ENCODE measurements at places on chromosomes 7 and 10.

DNA sequence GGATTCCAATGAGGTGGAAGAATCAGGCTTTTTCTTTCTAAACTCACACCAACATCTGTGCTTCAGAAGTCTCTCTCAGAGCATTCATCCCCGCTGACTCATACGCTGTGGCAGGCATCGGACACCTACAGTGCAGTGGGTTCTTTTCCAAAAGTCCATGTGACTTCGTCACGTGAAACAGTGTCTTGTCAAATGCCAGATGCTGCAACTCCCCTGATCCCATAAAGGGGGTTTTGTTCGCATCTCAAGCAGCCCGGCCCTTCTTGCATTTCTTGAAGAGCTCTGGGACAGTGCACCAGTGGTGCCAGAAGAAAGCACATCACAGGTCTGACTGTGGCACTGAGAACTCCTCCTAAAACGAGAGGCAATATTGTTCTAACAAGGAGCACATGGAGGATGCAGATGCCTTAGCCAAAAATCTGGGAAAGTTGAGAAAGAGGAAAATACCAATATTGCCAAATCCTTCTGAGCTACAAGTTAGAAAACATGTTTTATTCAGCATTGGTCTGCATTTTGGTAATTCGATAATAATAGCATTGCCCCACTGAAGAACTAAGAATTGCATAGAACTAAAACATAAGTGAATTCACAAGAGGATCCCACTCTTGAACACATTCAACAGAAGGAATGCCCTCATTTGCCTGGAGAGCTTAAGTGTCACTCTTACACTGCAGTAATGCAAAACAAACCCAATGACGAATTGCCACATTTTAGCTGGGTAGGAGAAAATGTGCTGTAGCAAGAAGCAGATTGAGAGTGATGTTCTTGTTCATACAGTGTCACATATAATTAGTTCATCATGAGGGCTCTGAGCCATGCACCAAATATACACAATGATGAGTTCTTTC is 204.4 kb downstream of the CXCL12 start:
- DNase-seq, result no peak

- DNase-seq, result no peak
Measured at GRCh38 chr7:4144172-4144701, 537.9 kb upstream of the FOXK1 start.

DNA sequence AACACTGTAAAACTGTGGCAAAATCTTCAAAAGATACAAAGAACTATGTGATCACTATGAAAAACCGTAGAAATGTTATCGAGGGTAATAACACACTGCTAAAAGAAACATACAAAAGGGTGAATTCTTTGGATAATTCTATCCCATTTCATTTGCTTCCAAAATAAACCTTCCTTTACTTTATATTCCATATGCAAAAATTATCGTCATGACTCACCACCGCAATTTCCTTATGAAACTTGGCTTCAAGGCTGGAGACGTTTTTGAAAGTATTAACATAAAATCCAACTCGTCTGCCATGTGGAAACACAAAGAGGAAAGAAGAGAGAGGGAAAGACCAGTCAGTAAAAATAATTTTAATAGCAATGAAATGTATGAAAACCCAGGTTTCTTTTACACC is 165.2 kb downstream of the AMPH start:
- DNase-seq, result no peak

DNA sequence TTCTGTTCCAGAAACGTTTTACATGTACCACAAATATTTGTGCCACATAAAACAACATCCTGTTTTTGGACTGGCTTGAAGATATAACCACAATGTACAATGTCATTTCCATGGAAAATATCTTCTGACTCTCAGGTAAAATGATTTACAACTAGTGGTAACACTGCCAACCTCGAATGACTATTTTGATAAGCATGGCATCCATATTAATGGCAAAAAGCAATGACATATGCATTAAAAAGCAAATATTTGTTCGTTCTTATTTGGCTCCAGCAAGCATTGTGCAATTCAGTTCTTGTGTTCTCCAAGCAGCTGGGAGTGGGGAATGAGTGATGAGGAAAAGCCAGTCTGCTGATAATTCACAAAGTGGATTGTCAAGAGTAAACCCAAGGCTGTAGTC is 289.0 kb downstream of the PLXDC2 start:
- no peak for DNase-seq

DNA sequence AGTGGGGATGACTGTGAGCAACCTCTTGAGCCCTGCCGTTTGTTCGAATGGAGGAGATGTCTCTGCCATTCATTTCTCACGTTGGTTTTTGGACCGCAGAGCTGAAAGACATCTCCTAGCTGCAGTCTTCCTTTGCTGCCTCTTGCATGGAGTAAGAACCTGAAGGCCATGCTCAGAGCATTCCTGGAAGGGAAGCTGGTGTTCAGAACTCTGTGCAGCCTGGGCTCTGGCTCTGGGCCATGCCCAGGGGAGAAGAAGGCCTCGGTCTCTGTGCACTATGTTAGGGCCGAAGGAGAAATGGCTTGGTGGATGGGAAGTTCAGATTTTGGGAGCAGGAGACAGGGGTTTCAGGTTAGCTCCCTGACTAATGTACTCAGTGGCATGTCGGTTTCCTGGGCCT is 22.9 kb downstream of the SFTPD start:
- DNase-seq, result peak; percentile 16

DNA sequence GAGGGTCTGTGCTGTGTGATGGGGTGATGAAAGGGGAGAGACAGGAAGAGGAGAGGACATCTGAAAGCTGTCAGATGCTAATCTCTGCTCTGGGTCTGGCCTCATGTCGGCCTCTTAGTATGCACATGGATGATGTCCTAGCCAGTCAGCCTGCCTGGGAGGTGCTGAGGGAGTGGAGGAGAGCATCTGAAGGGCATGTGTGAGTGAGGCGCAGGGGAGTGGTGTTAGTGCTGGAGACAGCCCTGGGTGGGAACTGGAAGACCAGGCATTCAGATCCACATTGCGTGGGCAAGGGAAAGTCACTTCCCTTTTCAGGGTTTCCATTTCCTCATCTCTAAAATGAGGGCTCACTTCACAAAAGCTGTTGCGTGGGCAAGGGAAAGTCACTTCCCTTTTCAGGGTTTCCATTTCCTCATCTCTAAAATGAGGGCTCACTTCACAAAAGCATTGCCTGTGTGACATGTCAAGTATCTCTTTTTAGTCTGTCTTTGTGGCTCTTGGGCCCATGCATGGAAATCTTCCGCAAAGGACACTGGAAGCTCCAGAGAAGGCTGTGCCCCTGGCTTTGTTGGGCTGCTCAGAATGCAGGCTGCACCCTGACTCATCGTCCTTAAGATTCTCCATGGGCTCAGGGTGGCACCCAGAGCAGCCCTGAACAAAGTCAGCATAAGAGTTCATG is 10.0 kb downstream of the SFTPD start:
- DNase-seq, result peak; percentile 20
